ENCODE measurements at places on chromosomes 5 and 9.

- no peak for DNase-seq
Observed at GRCh38 chr9:6641961-6642360, 3.6 kb downstream of the GLDC start.

GRCh38 chr5:62568800-62569432 lies 9.7 kb upstream of the LRRC70 start:
- DNase-seq, result no peak

DNA sequence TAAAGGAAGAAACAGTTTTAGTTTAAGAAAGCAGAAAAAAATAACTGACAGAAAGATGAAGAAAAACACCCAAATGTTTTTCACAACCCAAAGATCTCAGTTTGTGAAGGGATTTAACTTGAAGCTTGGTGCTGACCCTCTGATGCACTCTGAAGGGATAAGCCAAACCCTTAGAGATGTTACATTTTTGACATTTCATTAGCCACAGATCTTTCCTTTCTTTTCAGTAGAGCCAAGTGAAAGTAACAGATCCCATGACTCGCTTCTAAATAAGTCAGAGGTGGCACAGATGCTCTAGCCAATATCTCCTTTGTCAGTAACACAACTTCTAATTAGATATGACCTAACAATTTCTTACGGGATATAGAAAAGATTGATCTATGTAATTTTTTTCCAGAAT lies 394.5 kb upstream of the EDIL3 start:
- DNase-seq, result peak; percentile 39

DNA sequence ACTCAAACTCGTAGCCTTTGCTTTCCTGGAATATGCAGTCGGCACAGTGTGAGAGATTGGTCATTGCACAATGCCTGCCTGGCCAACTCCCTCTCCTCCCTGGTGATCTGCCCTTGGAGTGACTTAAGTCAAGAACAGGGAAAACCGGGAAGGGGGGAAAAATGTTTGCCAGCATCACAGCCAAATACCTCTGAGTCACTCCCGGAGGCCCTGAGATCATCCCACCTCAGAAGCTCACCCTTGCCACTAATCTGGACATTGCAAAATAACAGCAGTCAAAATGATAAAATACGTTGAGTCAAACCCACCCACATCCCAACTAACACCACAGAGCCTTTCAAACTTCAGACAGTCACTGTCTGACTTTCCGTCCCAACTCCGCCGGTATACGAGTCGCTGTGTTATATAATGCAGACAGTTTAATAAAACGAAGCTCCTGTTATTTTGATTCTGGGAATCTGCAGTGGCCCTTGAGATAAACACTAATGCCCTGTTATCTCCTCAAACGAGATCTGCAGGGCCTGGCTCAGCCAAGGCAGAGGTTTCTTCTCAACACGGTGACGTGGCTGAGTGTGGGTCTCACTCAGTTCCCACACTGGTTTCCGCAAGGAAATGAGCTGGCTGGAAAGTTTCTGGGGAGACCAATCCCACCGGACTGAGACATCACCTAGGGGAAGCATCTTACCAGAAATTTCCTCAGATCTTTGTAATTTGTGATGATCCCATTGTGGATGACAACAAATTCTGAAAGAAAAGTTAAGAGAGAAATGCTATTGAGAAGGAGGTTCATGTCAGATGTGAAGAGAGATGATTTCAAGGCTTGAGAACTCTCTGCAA lies 22.1 kb downstream of the GFPT2 start:
- no peak for DNase-seq

- DNase-seq, result no peak
Observed at GRCh38 chr5:45604092-45604491, 92.1 kb downstream of the HCN1 start.

DNA sequence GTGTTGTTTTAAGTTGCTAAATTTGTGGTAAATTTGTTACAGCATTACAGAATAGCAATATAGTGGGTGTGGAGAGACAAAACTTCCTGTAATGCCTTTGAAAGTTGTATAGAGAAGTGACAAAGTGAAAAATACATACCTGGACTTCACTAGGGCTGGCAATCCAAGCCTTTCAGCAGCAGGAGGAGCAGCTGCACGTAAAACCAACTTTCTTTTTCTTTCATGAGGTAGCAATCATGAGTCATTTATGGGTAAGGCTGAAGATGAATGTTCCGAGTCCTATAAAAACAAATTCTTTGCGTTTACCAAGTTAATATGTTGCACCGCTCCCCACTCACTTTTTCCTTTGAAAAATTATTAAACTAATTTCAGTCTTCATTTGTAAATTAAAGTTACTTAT lies 1138.2 kb downstream of the TAF11L14 start:
- DNase-seq, result no peak

GRCh38 chr5:109589986-109590385 lies 99.7 kb upstream of the MAN2A1 start:
- no peak for DNase-seq

- DNase-seq, result peak; percentile 82
Observed at GRCh38 chr5:132822650-132823480, 7.6 kb downstream of the SHROOM1 start.

- DNase-seq, result peak; percentile 72
Observed at GRCh38 chr9:128553728-128554127, 1.3 kb downstream of the SPTAN1 start.

- no peak for DNase-seq
Observed at GRCh38 chr9:37555786-37556185, 20.4 kb downstream of the FBXO10 start.

DNA sequence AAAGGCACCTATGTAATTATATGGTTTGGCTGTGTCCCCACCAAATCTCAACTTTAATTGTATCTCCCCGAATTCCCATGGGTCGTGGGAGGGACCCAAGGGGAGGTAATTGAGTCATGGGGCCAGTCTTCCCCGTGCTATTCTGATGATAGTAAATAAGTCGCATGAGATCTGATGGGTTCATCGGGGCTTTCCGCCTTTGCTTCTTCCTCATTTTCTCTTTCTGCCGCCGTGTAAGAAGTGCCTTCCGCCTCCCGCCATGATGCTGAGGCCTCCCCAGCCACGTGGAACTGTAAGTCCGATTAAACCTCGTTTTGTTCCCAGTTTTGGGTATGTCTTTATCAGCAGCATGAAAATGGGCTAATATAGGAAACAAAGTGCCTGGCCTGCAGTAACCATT lies 56.6 kb downstream of the TSPAN17 start:
- DNase-seq, result no peak

DNA sequence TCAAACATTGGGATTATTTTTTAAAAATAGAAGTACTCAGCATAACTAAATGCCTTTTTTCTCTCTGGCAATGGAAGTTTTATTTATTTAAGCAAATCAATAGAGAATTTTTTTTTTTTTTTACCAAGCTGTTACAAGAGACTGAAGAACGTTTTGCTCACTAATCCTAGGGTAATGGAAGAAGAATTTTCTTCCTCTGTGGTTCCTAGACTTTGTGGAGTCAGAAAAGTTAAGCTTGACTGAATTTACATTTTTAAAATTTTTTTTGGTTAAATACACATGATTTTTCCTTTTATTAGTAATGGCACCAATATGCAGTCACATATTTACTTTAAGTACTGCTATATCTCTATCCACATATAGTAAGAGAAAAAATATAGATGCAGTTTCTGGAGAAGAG lies 189.8 kb downstream of the PCSK1 start:
- DNase-seq, result no peak

GRCh38 chr5:75342836-75343235 lies 5.8 kb downstream of the HMGCR start:
- DNase-seq, result no peak

GRCh38 chr5:115661101-115661500 lies 35.3 kb upstream of the TMED7 start:
- peak; percentile 32 for DNase-seq

GRCh38 chr5:77768978-77769377 lies 7.2 kb downstream of the TBCA start:
- DNase-seq, result no peak

DNA sequence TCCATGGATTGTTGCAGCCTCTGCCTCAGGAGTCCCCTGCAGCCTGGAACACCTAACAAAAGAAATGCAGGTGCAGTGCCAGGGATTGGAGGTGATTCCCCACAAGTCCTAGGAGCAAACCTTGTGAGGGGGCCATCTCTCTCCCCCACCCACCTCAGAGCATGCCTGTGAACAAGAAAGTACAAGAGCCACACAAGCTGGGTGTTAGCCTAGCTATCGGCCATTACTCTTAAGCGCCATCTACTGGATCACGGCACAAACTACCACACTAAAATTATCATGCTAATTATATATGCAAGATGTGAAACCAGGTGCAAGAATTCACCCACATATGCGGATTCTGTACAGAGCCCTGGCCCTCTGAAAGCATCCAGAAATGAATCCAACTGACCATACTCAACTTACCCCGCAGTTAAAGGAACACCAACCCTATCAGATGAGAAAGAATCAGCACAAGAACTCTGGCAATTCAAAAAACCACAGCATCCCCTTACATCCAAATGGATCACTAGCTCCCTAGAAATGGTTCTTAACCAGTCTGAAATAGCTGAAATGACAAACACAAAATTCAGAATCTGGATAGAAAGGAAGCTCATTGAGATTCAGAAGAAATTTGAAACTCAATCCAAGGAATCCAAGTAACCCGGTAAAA lies 16.5 kb upstream of the PRSS3 start:
- peak; percentile 80 for DNase-seq

DNA sequence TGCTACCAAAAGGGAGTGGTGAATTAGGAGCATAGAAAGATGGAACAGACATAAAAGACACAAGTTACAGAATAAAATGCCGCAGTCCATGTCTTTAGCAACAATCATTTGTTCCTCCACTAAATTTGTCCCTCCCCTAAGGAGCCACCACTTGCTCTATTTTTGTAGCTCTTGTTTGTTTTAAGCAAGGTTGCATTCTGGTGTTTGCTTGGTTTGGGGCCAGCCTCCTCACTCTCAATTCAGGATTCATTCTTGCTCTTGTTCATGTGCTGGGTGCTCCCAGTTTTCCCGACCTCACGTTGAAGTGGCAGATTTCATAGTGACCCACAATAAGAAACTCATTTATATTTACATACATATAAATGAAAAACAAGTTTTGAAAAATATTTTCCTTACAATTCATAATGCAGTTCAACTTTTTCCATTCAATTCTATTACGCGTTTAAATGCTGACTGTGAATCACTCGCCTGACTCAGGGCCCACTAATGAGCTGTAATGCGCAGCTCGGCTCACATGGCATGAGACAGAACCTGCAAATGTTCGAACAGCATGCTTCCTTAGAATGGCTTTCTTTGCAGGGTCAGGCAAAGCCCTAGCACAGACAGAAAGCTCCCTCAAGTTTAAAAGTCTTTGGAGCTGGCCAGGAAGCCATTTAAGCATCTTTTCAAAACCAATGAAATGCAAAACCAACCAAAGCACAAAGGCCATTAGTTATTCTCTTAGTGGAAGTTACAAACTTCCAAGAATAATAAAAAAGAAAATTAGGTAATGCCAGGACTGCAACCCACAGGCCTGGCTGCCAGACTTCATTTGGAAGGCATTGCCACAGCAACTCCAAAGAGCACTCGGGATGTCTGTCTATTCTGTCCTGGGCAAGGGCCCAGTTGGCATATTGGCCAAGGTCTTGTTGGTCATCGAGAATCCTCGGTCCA lies 41.7 kb downstream of the RETREG1 start:
- DNase-seq, result peak; percentile 39

DNA sequence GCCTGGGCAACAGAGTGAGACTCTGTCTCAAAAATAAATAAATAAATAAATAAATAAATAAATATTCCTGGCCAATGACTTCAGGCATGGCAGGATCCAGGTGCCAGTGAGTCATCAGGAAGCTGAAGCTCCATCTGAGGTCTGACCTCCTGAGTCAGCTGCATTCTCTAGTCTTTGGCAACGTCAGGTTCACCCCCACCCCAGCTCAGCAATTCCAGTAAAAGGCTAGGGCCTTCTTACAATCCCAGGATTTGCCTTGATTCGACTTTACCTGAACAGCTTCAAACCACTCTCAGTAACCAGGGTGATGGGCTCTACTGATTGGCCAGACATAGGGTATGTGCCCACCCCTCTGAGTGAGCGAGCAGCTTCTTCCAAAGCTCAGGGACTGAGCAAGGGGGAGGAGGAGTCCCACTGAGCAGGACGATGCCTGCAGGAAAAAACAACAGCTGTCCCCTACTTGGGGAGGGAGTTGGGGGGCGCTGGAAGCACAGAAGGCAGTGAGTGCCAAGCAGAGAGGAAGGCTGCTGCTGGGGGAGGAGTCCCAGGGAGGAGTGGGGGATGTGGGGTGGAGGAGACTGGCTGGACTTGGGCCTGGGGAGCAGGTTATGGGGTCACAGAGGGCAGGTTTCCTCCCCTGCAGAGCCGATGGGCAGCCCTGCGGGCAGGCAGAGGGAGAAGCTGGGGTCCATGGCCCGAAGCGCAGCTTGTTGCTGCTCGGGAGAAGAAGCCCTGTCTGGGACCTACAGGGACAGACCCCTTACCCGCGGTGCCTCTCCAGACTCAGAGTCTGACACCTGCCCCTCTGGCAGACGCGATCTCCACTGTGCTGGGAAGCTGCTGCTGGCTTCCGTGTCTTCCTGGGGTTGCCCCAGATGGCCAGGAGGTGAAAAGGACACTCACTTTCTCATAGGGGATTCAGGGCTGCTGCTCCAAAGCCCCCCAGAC lies 25.9 kb upstream of the UNC5A start:
- peak; percentile 67 for DNase-seq

- no peak for DNase-seq
Observed at GRCh38 chr9:127700140-127700539, 6.6 kb upstream of the CFAP157 start.

DNA sequence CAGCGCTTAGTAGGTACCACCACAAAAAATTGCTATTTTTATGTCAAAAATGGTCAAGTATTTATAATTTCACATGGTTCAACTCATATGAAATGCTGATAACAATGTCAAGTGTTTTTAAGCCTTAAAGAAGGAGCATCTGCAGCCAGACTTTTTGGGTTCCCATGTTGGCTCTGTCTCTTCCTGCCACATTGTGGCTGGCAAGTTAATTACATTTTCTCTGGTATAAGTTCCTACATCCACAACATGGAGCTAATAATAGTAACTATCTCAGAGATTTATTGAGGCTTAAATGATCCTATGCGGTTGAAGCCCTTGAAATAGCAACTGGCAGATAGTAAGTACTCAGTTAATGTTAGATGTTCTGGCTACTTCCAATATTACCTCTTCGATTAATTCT lies 5.4 kb downstream of the ATP10B start:
- DNase-seq, result no peak

DNA sequence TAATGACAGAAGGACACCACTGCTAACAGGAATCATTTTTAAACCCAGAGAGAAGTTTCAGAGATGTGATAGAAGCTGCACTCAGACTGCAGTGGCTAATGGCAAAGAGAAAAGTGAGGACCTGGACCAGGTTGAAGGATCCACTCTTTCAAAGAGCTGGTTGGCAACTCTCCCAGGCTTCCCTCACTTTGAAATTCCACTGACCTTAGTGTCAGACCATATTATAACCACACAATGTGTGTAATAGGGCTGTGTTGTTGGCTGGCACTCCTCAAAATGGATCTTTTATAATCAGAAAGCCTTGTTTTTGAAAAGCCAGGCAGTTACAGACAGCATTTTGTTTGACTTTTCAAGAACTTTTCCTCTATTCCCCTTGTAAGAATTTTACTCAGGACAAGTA lies 280.7 kb downstream of the PRELID2 start:
- DNase-seq, result no peak

GRCh38 chr9:114026335-114026734 lies 51.8 kb downstream of the AMBP start:
- no peak for DNase-seq

GRCh38 chr5:37836235-37836591 lies 3.6 kb downstream of the GDNF start:
- peak; percentile 65 for DNase-seq

GRCh38 chr5:145718956-145719355 lies 116.2 kb downstream of the PRELID2 start:
- peak; percentile 47 for DNase-seq
